HAP-1 (cell line): ENCODE measurements at places on chromosomes 1 and 21.

GRCh38 chr21:39601187-39601928 lies 11.4 kb upstream of the B3GALT5 start:
- DNase-seq, result no peak

DNA sequence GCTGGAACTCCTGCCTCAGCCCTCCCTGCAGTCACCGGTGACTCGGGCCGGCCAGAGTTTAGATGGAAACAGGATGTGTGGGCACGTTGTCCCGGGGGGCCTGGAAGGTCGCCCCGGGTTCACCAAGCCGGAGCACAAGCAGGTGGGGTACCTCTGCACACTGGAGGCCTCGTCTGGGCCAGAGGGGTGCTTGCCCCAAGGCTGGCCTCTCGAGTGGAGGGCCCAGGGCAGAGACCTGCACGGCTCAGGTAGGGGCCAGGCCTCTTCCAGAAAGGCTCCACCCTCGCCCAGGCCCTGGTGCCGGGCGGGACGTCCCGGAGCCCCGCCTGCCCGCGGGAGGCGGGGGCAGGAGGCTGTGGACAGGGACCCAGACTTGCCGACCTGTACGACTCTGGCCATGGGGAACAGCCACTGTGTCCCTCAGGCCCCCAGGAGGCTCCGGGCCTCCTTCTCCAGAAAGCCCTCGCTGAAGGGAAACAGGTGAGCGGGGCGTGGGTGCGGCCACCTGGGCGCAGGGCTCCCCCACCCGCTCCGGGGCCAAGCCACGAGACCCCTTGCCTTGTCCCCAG lies at the start of gene PLEKHN1:
PLEKHN1 (plus strand) TSS at position 348 of the 569 bp plus-strand sequence; CDS start at position 398, 50 bp downstream.
- DNase-seq, result peak; percentile 65

- no peak for DNase-seq
Observed at GRCh38 chr1:28290851-28291250, 31.5 kb downstream of the SESN2 start.

- DNase-seq, result peak; percentile 94
Observed at GRCh38 chr1:192808518-192809306, at the start of gene RGS2. Gene RGS2, plus strand, starts transcription at chr1:192809039. Its CDS starts 33 bp downstream, at chr1:192809072.

GRCh38 chr1:236848274-236848923 lies 53.3 kb downstream of the MTR start:
- DNase-seq, result no peak

GRCh38 chr1:12290828-12291227 lies 61.0 kb downstream of the VPS13D start:
- no peak for DNase-seq

DNA sequence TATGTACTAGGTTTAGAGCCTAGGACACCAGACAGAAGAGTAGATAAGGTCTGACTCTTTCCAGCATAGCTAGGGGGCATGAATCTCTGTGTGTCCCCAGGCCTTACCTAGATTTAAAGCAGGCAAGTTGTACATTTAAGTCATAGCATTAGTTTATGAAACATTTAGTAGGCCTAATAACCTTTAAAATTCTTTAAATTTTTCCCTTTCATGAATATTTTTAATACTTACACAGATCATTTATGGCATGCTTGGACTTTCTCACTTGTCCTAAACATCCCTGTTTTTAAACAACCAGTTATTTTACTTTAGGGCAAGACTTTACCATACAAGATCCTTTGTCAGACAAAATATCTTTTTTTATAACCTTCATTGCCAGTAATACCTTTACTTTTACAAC lies 258.4 kb upstream of the ZRANB2 start:
- DNase-seq, result no peak

DNA sequence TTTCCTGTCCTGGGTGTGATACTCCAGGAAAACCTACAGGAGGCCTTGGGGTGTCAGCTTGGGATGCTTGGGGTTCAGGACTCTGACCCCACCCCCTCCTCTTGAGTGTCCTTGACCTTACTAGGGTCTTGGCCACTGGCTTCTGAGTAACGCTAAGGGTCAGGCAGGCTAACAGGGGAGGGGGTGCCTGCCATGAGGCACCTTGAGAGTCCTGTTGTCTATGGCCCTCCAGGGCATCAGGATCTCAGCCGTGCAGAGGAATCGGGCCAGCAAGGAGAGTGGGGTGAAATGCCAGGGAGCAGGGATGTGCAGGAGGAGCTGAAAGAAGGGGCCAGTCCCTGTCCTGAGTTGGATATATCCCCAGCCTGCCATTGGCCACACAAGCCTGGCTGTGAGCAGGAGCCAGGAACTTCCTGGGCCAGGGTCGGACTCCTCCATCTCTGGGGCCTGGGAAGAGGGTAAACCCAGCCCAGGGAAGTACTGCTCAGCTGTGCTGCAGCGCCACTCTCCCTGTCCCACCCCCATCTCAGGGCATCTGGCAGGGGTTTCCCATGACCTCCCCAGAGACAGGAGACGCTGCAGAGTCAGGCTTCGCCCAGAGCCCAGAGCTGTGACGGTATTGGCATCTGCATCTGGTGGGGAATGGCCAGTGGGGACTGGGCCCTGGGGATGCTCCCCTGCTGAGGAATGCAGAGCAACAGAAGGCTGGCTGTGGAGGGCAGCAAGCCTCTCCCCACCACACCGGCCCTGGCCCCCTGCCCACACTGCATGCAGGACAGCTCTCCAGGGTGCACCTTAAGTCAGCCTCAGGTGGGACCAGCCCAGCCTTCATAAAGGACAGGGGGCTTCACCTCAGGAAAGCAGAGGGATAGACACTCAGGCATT lies 6.3 kb downstream of the KIF21B start:
- DNase-seq, result no peak

DNA sequence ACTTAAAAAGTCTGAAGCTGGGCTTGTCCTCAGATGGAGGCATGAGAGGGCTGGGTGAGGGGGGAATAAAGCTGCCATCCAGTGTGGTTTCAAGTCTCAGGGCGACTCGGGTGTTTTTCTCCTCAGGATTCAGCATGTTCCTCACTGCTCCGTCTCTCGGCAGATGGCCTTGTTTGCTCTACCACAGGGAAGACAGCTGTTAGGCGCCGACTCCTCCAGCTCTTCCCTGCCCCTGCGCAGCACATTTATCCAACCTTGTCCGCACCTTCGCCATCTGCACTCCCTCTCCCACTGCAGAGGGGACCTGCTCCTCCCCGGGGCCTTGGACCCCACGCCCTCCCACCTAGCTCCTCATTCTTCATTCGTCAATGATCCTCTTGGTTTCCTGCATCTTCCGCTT lies 16.6 kb upstream of the S100A11 start:
- DNase-seq, result no peak

DNA sequence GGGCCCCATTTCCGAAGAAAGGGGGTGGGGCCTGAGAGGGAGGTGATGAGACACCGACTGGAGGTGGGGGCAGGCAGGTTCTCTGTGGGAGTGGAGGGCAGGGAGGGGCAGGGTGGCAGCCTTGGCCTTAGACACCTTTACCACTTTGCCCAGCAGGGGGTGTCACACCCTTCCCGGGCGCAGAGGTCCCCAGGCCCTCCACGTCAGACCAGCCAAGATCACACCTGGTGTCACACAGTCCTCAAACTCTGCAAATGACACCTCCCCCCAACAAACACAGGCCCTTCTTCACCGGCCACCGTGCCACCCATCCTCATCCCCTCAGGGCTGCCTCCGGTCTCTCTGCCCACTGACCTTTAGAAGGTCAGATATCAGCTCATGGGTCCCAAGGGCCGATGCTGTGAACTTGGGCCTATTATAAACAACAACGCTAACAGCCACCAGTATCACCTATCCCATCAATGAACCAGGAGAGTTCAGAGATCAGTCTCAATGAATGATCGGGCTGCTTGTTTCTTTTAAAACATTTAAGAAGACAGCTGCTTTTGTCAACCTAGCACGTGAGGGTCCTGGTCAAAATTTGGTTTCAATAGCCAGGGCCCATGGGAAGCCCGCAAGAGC lies 103.9 kb downstream of the CASZ1 start:
- peak; percentile 11 for DNase-seq

DNA sequence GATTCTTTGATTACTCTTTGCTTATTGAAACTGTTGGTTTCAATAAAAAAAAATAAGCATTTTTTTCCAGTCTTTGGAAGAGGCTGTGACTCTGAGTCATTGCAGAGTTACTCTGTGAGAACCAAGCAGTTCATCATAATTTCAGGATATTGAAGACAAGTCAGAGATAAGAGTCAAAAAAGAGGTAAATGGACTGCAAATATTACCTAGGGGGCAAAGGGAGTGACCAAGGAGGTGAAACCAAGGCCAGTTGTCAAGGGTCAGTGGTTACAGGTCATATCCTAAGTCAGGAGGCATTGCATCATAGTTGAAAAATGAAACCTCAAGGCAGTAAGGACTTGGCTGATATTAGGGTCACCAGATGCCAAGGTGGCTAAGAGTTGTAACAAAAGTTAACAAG lies 597.1 kb upstream of the USP24 start:
- no peak for DNase-seq
